ENCODE measurements at places on chromosomes 11 and 22.

DNA sequence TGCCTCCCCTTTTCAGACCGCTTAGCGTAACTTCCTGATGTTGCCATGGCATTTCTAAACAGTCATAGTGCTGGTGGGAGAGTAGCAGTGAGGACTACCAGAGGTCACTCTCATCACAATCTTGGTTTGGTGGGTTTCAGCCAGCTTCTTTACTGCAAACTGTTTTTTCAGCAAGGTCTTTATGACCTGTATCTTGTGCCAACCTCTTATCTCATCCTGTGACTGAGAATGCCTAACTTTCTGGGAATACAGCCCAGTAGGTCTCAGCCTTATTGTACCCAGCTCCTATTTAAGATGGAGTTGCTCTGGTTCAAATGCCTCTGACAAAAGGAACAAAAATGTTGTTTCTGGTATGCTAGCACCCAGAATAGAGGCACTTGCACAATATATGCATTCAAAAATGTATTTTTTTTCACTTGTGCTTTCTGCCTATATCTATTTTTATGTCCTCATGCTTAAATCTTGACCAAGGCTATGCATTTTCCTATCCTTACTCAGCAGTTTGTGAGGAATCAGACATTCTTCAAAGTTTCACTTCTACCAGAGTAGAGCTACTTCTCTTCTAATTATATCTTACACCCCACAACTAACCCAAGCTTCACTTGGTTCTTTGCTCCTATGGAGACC lies 16.1 kb upstream of the OR51M1 start:
- no peak for DNase-seq

- DNase-seq: no peak
Observed at GRCh38 chr11:1521382-1522080, 35.0 kb upstream of the MOB2 start.

DNA sequence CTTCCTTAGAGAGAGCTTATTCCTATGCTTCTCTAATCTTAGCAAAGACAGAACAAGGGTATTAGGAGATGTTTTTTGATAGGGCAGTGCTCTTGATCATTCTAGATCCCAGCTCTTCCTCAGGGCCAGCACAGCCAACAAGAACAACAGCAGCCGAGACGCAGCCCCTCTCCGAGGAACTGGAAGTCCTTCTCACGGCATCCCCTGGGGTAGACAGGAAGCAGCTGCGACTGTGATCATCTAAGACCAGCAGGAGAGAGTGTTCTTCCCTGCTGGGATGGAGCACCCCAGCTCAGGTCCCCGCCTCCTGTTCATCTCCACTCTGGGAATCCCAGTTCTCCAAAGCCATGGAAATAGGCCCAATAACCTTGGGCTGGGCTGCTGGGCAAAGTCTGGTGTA lies 29.6 kb downstream of the IRAG1 start:
- no peak for DNase-seq

- DNase-seq: no peak
Observed at GRCh38 chr11:21037850-21038249, 368.5 kb downstream of the NELL1 start.

DNA sequence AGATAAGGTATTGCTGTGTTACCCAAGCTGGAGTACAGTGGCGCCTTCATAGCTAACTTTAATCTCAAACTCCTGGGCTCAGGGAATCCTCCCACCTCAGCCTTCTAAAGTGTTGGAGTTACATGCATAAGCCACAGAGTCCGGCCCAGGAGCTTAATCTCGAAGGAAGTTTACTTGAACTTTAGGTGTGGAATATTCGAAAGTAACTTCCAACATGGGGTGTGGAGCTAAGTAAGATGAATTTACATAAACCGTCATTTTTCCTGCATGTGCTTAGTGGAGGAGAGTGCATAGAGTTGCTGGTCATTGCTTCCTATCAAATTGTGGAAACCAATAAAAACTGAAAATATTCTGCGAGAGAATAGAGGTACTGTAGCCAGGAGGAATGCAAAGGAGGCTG lies 1.5 kb downstream of the ATG13 start:
- DNase-seq: no peak

- no peak for DNase-seq
Observed at GRCh38 chr11:112268406-112268805, 7.7 kb upstream of the PLET1 start.

DNA sequence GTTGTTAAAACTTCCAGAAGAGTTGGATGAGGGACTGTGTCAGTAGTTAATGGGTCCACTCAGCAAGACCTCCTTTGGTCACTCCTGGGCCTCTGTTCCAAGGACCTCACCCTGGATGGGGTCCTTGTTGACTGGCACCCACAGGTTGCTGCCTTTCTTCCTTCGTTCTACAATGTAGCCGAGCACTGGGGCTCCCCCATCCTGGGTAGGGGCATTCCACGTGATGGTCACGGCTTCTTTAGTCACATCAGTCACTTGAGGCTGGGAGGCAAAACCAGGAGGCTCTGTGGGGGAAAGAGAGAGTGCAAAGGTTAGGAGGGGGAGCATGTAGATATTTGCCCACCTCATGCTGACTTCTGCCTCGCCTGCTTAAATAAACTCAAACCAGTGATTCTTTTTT lies 12.0 kb downstream of the TMEM86A start:
- DNase-seq: no peak

- DNase-seq: no peak
Observed at GRCh38 chr11:46738887-46739286, 19.9 kb downstream of the F2 start.

GRCh38 chr11:16088774-16089173 lies 267.6 kb downstream of the SOX6 start:
- no peak for DNase-seq

DNA sequence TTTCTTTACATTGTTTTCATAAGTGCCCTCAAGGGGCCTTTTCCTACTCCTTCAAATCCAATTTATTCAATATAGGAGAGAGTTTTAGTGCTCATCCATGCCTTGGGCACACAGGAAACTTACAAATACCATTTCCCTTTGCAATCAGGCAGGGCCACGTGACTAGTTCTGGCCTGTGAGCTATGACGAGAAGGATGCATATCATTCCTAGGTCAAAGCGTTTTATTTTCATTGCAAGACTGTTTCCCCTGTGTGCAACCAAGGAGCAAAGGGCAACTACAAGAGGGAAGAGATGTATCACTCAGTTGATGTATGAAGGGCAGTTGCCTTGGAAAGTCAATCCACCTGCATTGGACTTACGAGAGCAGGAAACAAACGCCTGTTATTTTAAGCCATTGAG lies 1.9 kb upstream of the TRAF6 start:
- DNase-seq: no peak

GRCh38 chr11:1541474-1542204 lies 30.4 kb downstream of the DUSP8 start:
- peak; percentile 93 for DNase-seq

DNA sequence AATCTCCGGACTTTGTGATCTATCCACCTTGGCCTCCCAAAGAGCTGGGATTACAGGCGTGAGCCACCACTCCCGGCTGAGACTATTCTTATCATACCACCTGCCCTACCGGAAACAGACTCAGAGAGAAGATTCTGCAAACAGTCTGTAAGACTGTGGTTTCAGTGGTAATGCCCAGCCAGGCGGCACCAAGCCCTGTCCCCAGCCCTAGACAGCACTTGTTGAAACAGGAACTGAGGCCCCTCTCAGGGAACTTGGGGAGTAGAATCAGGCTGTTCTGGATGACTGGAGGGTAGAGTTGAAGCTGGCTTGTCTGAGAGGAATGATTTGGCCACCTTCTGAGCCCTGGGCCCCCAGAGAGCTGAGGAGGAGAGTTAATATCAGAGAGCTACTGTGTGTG lies 1.3 kb upstream of the INSC start:
- peak; percentile 43 for DNase-seq

DNA sequence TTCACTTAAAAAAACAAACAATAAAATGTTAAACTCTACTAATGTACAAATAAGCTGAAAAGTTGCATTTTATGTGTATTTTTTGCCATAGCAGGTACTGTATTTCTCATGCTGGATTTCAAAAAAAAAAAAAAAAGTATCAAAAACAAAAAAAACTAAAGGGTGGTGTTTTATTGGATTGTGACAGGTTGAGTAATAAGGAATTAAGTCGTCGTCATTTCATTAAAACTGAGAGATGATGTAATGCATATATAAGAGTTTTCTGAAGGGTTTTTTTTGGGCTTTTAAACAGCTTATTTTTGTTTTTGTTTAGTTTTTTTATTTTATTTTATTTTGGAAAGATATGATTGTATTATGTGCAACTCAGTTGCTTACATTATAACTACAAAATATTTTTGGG lies 10.9 kb upstream of the ADSL start:
- no peak for DNase-seq

GRCh38 chr11:72430741-72431570 lies 3.4 kb downstream of the CLPB start:
- peak; percentile 74 for DNase-seq

- DNase-seq: no peak
Observed at GRCh38 chr11:78213526-78214330, 25.0 kb downstream of the USP35 start.

GRCh38 chr11:44766112-44766971 lies 39.6 kb downstream of the TSPAN18 start:
- DNase-seq: no peak

- DNase-seq: peak; percentile 96
Observed at GRCh38 chr22:49448526-49448925, 379.1 kb downstream of the BRD1 start.

DNA sequence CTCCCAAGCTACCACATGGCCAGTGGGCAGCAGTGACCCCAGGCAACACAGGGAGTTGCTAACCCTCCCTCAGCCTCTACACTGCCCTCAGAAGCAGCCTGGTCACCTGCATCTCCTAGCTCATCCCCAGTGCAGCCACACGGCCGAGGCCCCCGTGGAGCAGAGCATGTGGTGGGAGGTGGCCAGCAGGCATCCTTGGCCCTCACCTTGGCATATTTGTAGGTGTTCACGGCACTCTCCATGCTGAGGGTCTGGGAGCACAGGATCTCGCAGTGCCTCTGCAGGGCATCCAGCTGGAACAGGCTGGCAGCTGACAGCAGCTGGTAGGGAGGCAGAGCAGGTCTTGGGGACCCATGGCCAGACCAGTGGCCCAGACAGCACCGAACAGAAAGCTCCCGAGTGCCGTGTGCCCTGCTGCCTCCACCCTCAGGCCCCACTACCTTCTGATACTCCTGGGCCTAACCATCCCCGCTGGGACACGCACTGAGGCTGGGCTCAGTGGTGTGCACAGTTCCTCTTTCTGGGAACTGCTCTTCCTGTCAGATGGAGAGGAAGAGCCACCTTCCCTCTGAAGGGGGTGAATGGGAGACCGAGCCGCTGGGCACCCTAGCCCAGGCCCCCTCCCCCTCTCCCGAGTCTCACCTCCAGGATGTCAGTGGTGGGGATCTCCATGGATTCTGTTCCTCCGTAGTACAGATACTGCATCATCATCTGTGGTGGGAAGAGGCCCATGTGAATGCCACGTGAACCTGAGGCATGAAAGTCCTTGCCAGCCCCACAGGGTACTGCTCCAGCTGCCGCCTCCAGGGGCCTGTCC lies 48.8 kb downstream of the NAT10 start:
- peak; percentile 33 for DNase-seq

DNA sequence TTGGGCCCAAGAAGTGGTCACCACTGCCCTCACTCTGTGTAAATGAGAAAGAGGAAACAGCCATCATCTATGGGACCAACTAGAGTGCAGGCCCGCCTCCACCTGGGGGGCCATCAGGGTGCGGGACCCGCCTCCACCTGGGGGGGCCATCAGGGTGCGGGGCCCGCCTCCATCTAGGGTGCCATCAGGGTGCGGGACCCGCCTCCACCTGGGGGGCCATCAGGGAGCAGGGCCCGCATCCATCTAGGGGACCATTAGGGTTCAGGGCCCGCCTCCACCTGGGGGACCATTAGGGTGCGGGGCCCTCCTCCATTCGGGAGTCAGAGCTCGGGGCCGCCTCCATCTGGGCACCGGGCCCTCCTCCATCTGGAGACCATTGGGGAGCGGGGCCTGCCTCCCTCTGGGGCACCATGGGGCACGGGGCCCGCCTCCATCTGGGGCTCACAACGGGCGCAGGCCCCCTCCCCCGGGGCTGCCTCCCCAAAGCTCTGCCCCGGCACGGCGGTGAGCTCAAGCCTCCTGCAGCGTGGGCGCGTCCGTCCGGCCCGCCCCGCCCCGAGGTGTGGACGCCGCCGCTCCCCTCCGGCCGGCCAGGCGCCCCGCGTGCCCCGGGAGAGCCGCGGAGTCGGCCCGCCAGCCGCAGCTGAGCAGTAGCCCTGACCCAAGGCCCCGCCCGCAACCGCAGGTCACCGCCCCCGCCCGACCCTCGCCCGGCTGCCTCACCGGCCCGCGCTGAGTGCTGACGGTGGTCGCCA lies 512 bp downstream of the TOLLIP start:
- DNase-seq: no peak

- DNase-seq: no peak
Observed at GRCh38 chr22:40224702-40225101, 47.0 kb downstream of the TNRC6B start.

DNA sequence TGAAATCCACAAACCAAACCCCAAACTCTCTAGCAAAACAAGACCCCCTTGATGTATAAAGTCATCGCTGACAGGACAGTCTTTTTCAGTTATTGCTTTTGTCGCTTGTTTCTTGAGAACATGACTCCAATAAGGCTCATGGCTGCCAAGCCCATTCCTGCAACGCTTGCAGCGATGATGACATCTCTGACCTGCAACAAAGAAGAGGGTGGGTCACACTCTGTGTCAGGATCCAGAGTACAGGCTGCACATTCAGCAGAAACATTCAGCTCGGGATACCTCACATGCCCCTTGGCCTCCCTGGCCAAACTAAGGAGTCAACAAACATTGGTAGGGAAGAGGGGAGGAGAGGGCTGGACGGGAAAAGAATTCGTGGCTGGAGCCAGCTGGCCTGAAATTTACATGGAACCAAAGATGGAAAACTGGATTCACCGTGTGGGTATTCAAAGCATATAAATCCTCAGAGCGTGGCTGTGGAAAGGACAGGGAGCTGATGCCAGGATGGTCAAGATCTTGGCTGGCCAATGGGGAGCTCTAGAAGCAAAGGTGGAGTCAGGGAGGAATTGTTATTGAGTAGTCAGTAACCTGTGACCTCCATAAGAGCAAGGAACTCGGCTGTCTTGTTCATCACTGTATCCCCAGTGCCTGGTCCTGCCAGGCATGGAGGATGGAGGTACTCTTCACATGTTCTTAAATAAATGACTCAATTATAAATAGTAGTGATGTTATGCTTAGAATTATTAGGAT lies 11.8 kb upstream of the PLAAT2 start:
- DNase-seq: peak; percentile 53

DNA sequence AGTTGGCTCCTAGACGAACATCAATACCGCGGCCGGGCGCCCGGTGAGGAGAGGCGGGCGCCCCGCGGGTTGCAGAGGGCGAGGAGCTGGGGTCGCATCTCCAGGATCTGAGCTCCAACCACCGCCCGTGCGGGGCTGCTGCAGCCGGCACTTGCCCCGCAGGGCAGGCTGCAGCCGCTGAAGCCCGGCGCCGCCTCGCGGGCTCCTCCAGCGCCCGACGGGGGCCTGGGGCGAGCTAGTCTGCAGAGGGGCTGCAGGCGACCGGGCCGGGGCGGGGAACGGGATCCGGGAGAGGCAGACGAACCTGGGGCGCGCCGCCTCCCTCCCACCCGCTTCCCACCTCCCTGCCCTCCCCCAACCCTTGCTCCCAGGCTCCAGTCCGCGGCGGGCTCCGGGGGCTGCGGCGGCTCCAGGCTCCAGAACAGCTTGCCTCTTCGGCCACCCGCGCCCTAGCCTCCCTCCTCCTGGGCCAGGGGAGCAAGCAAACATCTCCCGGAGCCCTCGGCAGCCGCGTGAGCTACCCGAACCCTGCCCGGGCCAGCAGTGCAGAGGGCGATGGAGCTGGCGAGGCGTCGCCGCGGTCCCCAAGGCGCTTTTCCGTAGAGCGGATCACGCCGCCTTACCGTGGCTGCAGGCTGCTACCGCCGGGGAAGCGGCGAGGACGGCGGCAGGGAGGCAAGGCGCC lies 802 bp downstream of the TENM4 start:
- no peak for DNase-seq
